ENCODE measurements at places on chromosomes 16 and 17.

- peak; percentile 46 for DNase-seq
Observed at GRCh38 chr17:39653662-39654331, 11.4 kb upstream of the TCAP start.

DNA sequence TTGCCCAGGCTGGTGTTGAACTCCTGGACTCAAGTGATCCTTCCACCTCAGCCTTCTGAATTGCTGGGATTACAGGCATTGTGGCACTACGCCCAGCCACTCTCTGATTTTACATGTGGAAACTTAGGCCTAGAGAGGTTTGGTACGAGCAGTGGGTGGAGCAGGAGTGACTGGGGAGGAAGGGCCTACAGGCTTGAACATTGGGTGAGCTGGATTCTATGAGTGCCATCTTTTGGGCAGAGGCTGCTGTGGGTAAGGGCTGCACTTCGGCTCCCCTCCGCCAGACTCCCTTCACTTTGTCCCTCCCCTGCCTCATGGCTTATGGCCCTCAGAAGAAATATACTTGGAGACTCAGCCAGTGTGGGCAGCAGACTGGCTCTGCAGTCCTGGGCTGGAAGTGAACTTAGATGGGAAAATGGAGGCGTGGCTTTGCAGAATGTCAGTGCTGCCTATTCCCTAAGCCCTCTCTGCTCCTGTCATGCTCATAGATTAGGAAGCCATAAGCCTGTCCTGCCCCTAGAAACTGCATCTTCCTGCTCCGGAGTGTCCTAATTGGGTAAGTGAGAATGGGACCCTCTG, 9.5 kb upstream of the MRC2 start:
- DNase-seq, result no peak

- no peak for DNase-seq
Observed at GRCh38 chr17:71713846-71714245, 407.0 kb upstream of the SOX9 start.

GRCh38 chr17:2090804-2091534, 36.1 kb downstream of the HIC1 start:
- no peak for DNase-seq

DNA sequence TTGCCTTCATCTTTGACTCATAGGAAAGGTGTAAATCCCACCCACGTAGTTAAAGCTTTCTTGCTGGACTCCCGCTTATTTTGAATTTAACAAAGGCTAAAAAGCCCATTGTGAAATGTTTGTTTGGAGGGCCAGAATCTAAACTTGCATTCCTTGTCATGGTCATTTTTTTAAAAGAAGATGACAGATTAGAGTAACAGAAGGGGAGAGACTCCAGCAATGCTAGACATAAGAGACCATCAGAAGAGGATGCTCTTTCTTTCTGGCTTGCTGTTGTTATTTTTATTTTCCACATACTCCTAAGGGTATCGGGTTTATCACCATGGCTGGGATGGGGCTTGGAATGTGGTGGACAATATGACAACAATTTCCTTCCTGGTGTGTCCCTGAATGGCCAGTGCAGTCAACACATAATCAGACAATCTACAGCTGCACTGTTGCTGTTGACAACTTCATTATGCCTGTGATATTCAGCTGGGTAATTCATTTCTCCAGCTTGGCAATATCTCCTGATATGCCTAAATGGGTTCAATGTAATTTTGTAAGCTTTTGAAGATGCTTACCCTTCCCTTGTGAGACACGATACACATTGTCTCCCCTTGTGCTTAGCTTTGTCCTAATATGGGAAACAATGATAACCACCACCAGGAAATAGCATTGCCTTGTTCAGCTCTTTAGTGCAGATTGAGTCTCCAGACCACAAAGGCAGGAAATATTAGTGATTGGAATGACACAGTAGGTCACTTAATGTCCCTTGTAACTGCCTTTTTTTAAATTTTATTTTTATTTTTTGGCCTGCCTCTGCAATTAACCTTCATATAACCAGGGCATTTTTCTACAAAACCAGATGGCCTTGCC, 164.3 kb downstream of the ANKFN1 start:
- DNase-seq, result no peak

- DNase-seq, result no peak
Observed at GRCh38 chr16:58499092-58499511, 841 bp upstream of the NDRG4 start.

- no peak for DNase-seq
Observed at GRCh38 chr17:32520737-32521404, 34.1 kb downstream of the CDK5R1 start.

DNA sequence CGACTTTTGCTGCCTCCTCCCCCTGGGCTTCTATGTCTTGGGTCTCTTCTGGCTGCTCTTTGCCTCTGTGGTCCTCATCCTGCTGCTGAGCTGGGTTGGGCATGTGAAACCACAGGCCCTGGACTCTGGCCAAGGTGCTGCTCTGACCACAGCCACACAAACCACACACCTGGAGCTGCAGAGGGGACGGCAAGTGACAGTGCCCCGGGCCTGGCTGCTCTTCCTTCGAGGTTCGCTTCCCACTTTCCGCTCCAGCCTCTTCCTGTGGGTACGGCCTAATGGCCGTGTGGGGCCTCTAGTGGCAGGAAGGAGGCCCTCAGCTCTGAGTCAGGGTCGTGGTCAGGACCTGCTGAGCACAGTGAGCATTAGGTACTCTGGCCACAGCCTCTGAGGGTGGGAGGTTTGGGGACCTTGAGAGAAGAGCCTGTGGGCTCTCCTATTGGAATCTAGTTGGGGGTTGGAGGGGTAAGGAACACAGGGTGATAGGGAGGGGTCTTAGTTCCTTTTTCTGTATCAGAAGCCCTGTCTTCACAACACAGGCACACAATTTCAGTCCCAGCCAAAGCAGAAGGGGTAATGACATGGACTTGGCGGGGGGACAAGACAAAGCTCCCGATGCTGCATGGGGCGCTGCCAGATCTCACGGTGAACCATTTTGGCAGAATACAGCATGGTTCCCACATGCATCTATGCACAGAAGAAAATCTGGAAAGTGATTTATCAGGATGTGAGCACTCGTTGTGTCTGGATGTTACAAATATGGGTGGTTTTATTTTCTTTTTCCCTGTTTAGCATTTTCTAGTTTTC, 2.3 kb downstream of the GP1BA start:
- DNase-seq, result no peak

DNA sequence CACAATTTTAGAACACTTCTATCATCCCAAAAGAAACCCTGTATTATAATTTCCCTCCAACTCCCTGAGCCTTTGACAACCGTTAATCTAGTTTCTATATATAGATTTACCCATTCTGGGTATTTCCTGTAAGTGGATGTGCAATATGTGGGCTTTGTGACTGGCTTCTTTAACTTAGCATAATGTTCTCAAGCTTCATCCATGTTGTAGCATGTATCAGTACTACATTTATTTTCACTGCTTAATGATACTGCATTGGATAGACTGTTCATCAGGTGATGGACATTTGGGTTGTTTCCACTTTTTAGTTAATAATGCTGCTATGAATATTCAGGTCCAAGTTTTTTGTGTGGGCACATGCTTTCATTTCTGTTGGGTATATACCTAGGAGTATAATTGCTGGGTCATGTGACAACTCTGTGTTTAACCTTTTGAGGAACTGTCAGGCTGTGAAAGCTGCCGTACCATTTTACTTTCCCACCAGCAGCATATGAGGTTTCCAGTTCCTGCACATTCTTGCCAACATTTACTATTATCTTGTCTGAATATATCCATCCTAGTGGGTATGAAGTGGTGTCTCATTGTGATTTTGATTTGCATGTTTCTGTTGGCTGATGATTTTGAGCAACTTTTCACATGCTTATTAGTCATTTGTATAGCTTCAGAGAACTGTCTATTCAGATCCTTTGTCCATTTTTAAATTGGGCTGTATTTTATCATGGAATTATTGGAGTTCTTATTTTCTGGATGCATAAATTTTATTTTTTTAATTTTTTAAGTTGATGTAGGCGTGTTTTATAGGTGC, 16.4 kb downstream of the REXO5 start:
- no peak for DNase-seq

Measured in NCI-H510A (cell line).